ENCODE measurements at places on chromosomes 16 and 17. TPM values are rescaled to one million over a fixed set of nuclear protein-coding genes. Genes with fewer than 3 reads are reported as not detected.

HSPB9 gene
- polyA plus RNA-seq = 0.46 TPM

DNA sequence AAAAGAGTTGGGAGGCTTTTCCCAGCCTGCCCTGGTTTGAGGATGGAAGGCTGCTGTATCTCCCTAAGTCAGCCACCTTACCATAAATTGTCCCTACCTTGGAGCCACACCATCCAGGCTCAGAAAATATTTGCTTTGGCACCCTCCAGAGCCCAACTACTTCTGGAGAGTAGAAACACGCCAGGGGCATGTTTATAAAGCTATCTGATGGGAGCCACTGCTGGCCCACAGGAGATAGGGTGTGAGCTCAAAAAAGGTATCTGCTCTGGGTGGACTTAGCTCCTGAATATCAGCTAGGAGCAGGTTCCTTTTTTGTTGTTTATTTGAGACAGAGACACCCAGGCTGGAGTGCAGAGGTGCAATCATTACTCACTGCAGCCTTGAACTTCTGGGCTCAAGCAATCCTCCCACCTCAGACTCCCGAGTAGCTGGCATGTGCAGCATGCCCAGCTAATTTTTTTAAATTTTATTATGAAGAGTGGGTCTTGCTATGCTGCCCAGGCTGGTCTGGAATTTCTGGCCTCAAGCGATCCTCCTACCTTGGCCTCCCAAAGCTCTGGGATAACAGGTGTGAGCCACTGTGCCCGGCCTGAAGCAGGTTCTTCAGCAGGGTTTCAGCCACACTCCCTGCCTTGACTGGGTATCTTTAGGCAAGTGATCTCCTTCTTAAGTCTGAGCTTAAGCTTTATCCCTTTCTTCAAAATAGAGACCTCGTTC lies 147.1 kb downstream of the SALL1 start:
- H3K4me1 ChIP-seq = no peaks in the 10 kb centered on the region
- H3K27ac ChIP-seq = no peak overlapping the region
- no peaks in the 10 kb centered on the region for H3K27me3 ChIP-seq
- DNase-seq = no peak

GRCh38 chr17:62870030-62870541 lies 62.0 kb upstream of the MARCHF10 start:
- no peaks in the 10 kb centered on the region for H3K4me1 ChIP-seq
- peak; percentile 69 for DNase-seq
- peak overlapping the region; percentile 40 for H3K27ac ChIP-seq
- no peaks in the 10 kb centered on the region for H3K36me3 ChIP-seq
- H3K4me3 ChIP-seq = no peak overlapping the region
- no peaks in the 10 kb centered on the region for H3K27me3 ChIP-seq

CTRB2 gene
- not detected for polyA plus RNA-seq

DNA sequence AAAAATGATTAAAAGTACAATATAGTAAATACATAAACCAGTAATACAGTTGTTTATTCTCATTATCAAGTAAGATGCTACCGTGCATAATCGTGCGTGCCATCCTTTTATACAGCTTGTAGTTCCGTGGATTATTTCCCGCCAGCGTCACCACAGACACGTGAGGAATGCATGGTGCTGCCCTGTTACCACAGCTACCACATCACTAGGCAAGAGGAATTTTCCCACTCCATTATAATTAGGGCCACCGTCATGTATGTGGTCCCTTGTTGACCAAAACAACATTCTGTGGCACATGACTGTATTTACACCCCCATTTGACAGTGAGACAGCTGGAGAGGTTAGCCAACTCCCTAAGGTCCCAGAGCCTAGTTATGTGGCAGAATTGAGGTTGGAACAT lies 30.5 kb upstream of the LGALS9 start:
- H3K27ac ChIP-seq = no peak overlapping the region
- H3K36me3 ChIP-seq = no peaks in the 10 kb centered on the region
- H3K4me3 ChIP-seq = no peak overlapping the region

SLC5A11 gene
- polyA plus RNA-seq = 0.44 TPM

DNA sequence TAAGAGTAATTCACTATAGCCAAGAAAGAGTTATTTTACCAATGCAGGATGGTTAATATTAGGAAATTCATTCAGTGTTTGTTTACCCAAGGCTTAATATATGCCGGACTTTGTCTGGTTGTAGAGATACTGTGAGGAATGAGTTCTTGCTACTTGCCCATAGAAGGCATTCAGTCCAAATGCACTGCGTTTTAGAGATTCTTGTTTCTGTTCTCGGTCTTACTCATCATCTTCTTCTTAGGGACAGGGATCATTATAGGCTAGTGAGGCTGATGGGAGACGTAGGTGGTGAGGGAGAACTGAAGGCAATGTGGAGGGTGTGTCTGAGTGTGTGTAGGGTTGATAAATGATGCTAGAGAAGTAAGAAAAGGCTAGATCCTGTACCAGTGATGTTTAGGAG lies 90.7 kb downstream of the OR1D5 start:
- no peak for DNase-seq
- no peaks in the 10 kb centered on the region for H3K27me3 ChIP-seq
- no peak overlapping the region for H3K4me3 ChIP-seq
- H3K4me1 ChIP-seq = no peaks in the 10 kb centered on the region
- no peak overlapping the region for H3K27ac ChIP-seq
- H3K36me3 ChIP-seq = no peaks in the 10 kb centered on the region

GRCh38 chr16:76696876-76697275 lies 419.7 kb downstream of the CNTNAP4 start:
- H3K27me3 ChIP-seq = no peaks in the 10 kb centered on the region
- no peak overlapping the region for H3K27ac ChIP-seq
- H3K4me3 ChIP-seq = no peak overlapping the region
- no peak for DNase-seq

SLC12A3 gene
- not detected for polyA plus RNA-seq

GRCh38 chr16:54284319-54284930 lies 2.2 kb downstream of the IRX3 start:
- peaks cover 42% of the 10 kb centered on the region for H3K4me1 ChIP-seq
- peak overlapping the region; percentile 24 for H3K4me3 ChIP-seq
- peak; percentile 66 for DNase-seq

TNS4 gene
- polyA plus RNA-seq = 0.07 TPM

HOXB3 gene
- 4.0 TPM for polyA plus RNA-seq

DNA sequence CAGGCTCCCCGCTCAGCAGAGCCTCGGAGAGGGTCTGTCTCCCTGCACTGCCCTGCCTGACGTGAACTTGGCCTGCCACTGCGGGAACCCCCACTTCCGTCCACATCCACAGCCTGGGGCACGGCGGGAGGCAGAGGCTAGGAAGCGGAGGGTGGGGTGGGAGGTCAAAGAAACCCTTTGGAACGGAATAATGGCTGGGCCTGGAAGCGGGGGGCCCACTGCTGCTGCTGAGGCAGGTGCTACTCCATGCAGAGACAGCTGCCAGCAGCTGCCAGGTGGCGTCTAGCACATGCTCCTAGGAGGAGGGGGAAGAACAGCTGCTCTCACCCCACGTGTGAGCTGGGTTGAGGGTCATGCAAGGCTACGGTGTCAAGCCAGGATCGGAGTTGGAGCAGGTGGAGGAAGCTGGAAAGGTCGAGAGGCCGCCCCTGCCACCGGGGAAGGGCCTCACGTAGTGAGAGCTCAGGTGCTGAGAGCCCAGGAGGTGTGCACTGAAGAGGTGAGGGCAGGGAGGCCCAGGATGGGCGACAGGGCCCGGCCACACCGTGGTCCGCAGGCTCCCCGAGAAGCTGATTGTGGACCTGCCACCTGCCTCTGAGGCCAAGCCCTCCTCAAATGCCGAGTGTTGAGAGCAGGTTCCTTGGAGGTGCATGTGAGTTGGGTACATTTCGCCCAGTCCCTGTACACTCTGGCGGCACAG lies 9.8 kb downstream of the FSCN2 start:
- H3K4me3 ChIP-seq = no peak overlapping the region
- H3K36me3 ChIP-seq = no peaks in the 10 kb centered on the region
- no peak overlapping the region for H3K27ac ChIP-seq
- no peak for DNase-seq
- peaks cover 13% of the 10 kb centered on the region for H3K27me3 ChIP-seq

DNA sequence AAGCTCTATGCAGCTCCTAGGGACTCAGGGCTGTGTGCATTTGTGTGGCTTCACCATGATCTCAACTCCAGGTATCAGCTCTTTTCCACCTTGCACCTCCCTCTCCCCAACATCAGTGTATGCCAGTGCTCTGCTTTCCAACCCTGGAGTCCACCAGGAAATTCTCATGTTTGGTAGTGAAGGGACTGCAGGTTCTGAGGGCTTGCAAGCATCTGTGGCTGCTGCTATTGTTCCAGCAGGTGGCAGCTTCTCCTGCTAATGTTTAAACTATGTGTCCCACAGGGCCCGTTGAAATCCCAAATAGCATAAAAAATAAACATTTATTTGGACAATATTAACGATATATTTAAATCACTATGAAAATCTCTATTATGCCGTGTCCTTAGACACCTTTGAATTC lies 82.0 kb downstream of the RGS9 start:
- no peaks in the 10 kb centered on the region for H3K36me3 ChIP-seq
- H3K27me3 ChIP-seq = no peaks in the 10 kb centered on the region
- H3K27ac ChIP-seq = no peak overlapping the region
- H3K4me1 ChIP-seq = no peaks in the 10 kb centered on the region

DNA sequence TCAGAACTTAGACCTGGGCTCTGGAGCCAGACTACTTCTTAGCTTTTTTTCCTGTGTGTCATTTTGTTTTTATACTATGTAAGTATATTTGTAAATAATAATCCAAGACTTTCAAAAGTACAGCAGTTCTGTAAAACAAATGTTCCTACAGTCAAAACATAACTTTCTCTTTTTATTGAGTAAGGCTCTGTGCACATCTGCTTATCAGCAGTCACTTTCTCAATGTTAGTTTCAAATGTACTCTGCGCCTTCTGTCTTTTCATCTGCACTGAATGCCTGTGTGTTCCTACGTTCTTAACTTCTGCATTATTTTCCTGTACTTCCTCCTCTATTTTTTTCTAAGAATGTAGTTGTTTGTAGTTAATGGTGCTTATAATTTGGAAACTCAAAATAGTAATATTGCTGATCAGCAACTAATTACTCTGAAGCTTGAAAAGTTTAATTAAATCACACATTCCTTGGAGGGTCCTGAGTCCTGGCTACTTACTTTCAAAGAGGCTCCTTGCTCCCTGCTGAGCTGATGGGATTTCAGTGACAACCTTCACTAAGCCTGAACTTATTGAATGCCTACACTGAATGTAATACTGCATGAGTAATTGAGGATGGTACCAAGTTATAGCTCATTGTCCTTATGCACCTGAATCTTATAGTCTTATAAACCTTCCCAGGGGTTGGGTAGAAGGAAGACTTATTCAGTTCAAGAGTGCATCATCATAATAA lies 329.9 kb downstream of the KCNJ2 start:
- no peak for DNase-seq
- H3K4me3 ChIP-seq = no peak overlapping the region
- no peaks in the 10 kb centered on the region for H3K36me3 ChIP-seq
- no peaks in the 10 kb centered on the region for H3K27me3 ChIP-seq

DNA sequence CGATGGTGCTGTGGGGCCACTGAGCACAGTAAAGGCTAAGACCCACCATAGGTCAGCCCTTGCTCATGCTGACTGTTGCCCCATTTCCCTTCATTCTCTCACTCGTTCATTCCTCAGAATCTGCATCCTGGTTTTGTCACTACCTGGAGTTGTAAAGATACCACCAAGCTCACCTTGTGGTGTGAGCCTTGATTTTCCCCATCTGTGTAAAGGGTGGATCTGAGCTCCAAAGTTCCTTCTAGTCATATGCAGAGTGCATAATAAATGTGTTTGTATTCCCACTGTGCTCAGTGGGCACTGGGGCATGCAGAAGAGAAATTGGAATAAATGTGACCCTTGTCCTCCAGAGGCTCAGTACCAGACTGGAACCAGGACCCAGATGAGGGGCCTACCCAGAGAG lies 35.2 kb upstream of the MEOX1 start:
- no peaks in the 10 kb centered on the region for H3K4me1 ChIP-seq
- H3K36me3 ChIP-seq = no peaks in the 10 kb centered on the region
- H3K4me3 ChIP-seq = no peak overlapping the region
- H3K27ac ChIP-seq = no peak overlapping the region

ABCA10 gene
- polyA plus RNA-seq = not detected

DNA sequence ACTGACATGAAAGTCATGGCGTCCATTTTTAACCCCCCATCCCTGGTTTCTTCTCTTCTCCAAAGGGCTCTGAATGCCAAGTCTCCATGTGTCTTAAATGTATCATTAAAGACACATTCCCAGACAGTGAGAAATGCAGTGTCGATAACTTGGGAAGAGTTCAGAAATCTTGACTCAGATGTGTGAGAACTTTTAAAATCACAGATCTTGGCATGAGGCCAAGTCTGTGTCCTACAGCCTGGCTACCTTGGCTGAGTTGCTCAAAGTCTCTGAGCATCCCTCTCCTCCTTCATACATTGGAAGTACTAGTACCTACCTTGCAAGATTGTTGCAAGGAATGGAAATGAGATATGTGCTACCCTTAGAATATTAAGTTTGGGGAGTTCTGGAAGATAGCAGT lies 1046.5 kb upstream of the RBFOX1 start:
- H3K4me3 ChIP-seq = no peak overlapping the region
- H3K36me3 ChIP-seq = no peaks in the 10 kb centered on the region
- no peaks in the 10 kb centered on the region for H3K4me1 ChIP-seq
- DNase-seq = no peak

LRRC45 gene
- polyA plus RNA-seq = 14.7 TPM

- H3K36me3 ChIP-seq = no peaks in the 10 kb centered on the region
- no peaks in the 10 kb centered on the region for H3K4me1 ChIP-seq
- H3K4me3 ChIP-seq = no peak overlapping the region
- no peaks in the 10 kb centered on the region for H3K27me3 ChIP-seq
- DNase-seq = peak; percentile 48
- H3K27ac ChIP-seq = no peak overlapping the region
These were observed 43.8 kb downstream of the COPRS start for GRCh38 chr17:31815212-31815730.

DNA sequence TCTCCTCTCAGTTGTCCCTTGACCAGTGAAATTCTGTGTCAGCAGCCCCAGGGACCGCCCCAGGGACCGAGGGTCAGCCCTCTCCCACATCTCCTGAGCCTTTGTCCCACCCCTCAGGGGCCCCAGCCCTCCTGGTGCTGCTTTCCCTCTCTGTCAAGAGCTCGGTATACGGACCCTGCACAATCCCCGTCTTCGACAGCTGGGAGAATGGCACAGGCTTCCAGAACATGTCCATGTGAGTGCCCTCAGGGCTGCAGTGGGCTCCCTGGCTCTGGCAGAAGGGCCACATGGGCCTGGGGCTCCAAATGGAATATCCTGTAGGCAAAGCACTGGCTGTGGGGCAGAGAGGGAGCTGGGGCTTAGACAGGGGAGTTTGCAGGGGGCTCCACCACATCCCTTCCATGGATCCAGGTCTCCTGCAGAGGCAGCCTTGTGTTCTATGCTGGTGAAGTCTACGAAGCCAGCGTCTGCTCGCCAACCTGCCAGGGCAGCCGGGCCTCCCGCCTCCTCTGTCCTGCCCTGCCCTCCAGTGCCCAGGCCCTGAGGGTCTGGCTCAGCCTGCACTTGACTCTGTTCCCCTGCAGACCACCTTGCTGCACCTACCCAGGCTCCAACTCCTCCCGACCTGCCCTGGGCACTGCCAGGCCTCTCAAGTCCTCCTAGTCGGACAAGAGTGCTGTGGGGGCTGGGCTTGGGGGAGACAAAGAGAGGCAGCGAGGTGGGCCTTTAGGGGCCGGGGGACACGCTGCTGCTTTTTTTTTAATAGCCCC lies 28.0 kb downstream of the ADGRG5 start:
- H3K36me3 ChIP-seq = no peaks in the 10 kb centered on the region
- H3K4me3 ChIP-seq = no peak overlapping the region

- H3K27me3 ChIP-seq = no peaks in the 10 kb centered on the region
- H3K27ac ChIP-seq = peak overlapping the region; percentile 56
- H3K36me3 ChIP-seq = no peaks in the 10 kb centered on the region
- DNase-seq = peak; percentile 71
- H3K4me1 ChIP-seq = peaks cover 7% of the 10 kb centered on the region
These were observed 7.3 kb upstream of the IL34 start for GRCh38 chr16:70638814-70639792.

- no peaks in the 10 kb centered on the region for H3K27me3 ChIP-seq
- no peak overlapping the region for H3K4me3 ChIP-seq
- H3K4me1 ChIP-seq = peaks cover 15% of the 10 kb centered on the region
- DNase-seq = no peak
- no peaks in the 10 kb centered on the region for H3K36me3 ChIP-seq
These were observed 59.4 kb downstream of the RTN4RL1 start for GRCh38 chr17:1965556-1966273.

FZD2 gene
- 31.3 TPM for polyA plus RNA-seq
